EL (cell line): ENCODE measurements at places on chromosomes 16 and 17.

- DNase-seq, result no peak
These were observed 24.4 kb upstream of the WSCD1 start for GRCh38 chr17:6045621-6046357.

DNA sequence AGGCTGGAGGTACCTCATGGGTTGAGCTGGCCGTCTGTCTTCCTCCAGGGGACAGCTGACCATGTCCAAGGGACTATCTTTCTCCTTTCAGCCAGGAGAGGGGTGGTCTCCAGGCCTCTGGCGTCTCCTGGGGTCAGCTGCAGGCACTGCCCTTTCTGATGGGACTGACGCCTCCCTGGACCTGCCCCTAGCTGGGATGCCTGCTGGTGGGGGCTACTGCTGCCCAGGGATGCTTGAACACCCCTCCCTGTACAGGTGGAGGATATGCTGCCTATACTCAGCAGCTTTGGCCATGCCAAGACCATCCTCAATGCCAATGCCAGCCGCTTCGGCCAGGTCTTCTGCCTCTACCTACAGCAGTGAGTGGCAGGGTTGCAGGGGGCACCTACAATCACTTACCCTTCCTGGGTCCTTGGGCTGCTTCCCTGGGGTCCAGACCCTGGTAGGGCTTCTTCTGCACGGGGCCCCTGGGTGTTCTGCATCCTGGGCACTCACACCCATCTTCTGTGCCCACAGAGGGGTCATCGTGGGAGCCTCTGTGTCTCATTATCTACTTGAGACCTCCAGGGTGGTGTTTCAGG is 4.2 kb downstream of the MYO15B start:
- no peak for DNase-seq

DNA sequence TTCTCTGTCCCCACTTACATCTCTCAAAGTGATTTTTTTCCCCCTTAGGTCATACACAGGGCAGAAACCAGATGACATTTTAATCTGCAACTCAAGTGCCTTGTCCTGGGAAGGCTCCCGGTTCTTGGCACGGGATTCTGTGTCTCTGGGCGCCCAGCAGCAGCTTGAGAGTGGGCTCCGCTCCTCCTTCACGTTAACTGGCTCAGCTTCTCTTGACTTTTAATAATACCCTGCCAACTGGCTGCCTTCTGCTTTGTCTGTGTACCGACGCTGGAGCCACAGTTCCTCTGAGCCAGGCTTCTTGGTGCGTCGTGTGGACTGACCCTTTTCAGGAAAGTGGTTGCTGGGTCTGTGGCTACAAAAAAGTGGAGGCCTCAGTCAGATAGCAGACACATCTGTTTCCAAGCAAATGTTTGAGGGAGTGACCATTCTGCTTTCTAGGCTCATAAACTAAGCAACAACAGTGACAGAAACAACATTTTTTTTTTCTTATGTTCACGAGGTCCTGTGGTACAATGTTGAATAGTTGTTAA is 64.9 kb downstream of the IRF8 start:
- no peak for DNase-seq

DNA sequence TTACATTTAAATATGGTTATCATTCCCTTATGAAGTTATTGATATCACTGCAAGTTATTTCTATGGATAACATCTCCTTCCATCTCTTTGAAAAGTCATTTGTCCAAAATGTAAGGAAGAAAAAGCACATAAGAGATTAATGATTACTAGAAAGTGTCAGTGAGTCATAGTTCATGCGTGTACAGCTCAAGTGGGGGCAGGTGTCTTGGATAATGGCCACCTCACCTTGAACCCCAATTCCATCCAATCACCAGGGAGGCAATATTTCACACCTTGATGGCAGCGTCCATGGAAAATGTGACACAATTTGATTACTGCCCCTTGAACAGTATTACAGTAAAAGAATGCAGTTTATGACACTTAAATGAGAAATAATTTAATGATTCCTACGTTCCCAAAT is 358.3 kb upstream of the SOX9 start:
- DNase-seq, result no peak

- peak; percentile 78 for DNase-seq
These were observed 110.4 kb upstream of the HAS3 start for GRCh38 chr16:68995011-68995504.

GRCh38 chr17:16944334-16945135 is 27.4 kb downstream of the TNFRSF13B start:
- DNase-seq, result no peak

GRCh38 chr16:59144326-59144725 is 410.2 kb upstream of the GOT2 start:
- no peak for DNase-seq

DNA sequence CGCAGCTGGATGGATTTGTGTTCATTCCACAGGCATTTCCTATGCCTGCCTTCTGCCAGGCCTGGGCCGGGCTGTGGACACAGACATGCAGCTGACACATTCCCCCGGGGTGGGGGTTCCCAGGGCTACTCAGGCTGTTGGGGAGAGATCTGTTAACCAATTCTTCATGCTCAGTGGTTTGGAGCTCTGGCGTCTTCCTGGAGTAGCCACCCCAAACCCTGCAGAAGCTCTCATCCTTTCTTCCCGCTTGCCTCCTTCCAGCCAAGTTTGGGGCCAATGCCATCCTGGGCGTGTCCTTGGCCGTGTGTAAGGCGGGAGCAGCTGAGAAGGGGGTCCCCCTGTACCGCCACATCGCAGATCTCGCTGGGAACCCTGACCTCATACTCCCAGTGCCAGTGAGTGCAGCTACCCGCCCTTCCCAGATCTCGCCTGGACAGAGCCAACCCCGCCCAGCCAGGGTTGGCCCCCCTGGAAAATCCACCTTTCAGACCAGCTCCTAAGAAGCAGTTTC is 2.6 kb downstream of the ENO3 start:
- peak; percentile 82 for DNase-seq

DNA sequence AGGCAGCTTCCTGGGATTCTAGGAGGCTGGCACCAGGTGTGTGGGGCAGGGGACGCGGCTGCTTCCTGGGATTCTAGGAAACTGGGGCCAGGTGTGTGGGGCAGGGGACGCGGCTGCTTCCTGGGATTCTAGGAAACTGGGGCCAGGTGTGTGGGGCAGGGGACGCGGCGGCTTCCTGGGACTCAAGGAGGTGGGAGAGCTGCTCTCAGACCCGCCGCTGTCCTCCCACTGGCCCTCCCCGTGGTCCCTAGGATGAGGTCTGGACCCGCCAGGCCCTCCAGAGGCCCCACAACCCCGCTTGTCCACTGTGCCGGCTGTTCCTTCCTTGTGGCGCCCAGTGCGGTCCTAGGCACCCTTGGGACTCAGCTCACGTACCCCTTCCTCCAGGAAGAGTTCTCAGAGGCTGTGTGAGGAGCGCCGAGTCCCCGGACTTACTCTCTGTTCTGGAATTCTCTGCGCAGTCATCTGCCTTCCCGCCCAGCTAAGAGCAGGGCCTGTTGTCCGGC is 565 bp downstream of the DPEP1 start:
- DNase-seq, result no peak

DNA sequence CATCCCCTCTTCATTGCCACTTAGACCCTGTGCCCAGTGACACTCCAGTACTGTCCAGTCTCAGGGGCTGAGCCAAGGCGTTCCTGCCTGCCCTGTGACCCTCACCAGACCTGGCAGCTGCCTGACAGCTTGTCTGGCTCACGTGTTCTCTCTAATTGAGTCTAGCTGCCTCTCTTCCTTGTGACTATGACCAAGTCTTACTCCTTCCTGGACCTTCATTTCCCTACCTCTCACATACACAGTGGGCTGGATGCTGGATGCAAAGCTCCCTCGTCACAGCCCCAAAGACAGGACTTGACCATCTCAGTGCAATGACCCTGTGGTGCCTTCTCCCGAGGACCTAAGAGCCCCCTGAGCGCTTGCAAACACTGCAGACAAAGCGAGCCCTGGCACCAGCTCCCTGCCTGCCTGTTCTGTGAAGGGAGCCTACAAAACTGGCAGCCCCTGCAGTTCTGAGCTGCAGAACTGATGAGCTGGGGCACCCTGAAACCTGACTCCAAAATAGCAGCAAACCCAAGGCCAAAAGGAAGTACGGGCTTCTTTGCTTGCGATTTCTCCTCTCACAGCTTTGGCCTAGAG is 1.7 kb downstream of the DEXI start:
- no peak for DNase-seq

- DNase-seq, result peak; percentile 29
These were observed 2.1 kb downstream of the FOXF1 start for GRCh38 chr16:86512301-86512859.

DNA sequence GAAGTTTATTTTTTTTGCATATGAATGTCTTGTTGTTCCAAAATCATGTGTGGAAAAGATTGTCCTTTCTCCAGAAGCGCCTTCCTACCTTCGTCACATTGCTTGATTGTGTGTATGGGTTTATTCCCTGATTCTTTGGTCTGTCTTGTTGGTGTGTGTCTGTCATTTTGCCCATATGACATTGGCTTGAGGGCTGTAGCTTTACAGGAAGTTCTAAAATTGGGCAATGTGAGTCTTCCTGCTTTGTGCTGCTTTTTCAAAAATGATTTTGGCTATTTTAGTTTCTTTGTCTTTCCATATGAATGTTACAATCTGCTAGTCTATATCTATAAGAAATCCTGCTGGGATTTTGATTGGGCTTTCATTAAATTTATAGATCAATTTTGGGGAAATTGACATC is 217.2 kb downstream of the SNX29 start:
- no peak for DNase-seq

- no peak for DNase-seq
These were observed 17.1 kb downstream of the ZNF768 start for GRCh38 chr16:30509081-30509765.

DNA sequence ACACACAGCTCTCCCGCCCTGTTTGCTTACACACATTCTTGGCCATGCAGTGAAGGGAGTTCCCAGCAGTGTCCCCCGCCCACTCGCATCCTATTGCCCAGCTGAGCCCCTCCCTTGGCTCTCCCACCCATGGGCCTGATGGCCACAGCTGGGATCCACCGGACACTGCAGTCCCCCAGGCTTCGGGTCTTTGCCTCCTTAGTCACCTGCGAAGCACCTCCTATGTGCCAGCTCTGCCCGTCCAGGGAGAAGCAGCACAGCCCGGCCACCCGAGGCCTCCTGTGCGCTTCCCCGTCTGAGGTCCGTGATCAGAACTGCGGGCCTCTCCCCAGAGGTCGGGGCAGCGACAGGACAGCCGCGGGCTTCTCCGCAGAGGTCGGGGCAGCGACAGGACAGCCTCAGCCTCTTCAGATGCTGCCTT is 136.9 kb downstream of the BANP start:
- DNase-seq, result no peak

DNA sequence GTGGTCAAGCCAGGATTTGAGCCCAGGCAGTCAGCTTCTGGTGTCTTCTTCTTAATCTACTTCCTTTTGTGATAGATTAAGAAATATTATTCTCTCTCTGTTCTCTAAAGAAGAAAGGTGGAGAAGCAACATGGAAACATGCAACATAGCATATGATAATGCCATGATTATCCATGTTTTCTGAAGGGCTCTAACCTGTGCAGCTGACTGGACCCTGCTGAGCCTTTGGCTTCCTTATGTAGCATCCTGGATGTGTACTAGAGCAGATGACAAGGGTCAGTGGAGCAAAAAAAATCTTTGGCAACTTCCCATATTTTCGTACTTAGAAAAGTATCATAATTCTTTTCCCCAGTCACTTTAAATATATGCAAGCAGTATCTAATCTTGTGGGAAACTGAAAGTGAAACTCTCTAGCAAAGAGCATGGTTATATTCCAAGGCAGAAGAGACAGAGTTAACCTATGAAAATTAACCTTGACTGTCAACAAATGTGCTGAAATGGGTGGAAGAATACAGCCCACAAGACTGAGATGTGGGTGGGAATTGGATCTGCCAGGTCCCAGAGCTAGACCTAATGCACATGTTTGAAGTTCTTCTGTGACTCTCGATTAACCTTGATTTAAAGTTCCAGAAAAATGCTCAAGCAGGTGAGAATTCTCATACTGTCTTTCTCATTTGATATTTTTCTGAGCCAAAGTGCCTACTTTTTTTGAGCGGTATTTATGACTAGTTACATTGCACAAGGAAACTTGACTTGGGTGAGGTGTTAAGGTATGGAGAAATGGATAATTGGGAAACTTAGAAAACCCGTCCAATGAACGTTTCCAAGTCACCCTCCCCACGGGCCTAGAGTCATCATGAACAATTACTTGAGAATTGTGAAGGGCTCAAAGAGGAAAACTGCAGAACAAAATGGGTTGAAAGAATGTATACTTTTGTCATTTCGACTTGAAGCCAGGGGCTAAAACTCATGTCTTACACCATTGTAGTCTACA is 248.6 kb downstream of the FTO start:
- DNase-seq, result peak; percentile 29

DNA sequence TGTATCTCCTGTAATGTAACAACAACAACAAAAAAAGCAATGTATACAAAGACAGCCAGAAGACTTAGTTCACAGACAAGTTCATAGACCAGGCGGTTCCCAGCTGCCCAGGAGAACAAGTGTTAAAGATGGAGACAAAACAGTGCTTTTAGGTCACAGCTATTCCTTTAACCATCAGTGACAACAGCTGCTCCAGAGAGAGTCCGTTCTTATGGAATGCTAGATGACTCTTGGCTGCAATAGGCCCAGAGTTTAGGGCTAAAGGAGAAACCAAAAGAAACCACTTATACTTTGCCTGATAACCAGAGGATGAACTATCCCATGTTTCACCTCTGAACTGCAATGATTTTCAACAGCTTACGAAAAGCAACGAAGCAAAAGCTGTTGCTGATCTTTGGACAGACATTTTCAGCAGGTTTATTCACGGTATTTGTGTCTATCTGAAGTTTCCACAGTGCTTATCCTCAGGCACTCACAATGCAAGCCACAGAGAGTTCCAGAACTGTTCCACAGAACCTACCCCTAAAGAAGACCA is 6.0 kb downstream of the ZCCHC14 start:
- DNase-seq, result no peak

DNA sequence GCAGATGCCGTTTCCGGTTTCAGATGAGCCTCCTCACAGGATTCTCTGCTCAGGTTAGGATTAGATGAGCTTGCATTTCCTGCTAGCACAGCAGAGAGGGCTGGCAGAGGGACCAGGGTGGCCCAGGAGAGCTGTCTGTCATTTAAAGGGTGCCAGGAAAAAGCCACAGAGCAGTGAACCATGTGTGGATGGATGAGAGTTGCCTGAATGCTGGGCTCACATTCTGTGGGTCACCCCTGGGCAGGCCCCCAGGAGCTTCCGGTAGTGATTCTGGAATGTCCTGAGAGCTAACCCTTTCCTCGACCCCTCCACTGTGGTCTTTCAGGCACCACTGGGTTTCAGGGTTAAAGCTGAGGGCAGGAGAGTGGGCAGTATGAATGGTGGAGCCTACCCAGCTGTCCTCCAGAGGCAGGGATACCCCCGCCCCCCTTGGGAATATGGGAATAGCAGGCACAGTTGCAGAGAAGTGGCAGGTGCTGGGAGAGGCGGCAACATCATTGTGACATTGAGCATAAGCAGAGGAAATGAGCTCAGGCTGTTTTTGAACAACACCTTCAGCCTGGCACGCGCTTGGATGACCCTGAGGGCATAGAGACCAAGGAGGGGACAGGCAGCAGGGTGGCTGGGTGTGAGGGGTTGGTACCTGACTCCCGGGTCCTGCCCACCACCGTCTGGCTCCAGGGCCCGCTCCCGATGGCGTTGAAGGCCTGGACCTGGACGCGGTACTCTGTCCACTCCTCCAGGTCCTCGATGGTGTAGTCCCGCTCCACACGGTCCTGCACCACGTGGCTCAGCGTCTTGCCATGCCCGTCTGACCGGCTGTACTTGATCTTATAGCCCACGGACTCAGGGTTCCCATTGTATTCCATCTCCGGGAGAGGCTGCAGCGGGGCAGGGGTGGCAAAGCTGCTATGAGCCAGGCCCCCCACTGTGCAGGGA is 83.0 kb upstream of the CDC42EP4 start:
- no peak for DNase-seq

GRCh38 chr17:65442250-65442649 is 119.2 kb downstream of the AXIN2 start:
- DNase-seq, result no peak

- no peak for DNase-seq
These were observed 10.0 kb downstream of the ZNF594 start for GRCh38 chr17:5181509-5182305.
